ENCODE measurements at places on chromosomes 11 and 22.

DNA sequence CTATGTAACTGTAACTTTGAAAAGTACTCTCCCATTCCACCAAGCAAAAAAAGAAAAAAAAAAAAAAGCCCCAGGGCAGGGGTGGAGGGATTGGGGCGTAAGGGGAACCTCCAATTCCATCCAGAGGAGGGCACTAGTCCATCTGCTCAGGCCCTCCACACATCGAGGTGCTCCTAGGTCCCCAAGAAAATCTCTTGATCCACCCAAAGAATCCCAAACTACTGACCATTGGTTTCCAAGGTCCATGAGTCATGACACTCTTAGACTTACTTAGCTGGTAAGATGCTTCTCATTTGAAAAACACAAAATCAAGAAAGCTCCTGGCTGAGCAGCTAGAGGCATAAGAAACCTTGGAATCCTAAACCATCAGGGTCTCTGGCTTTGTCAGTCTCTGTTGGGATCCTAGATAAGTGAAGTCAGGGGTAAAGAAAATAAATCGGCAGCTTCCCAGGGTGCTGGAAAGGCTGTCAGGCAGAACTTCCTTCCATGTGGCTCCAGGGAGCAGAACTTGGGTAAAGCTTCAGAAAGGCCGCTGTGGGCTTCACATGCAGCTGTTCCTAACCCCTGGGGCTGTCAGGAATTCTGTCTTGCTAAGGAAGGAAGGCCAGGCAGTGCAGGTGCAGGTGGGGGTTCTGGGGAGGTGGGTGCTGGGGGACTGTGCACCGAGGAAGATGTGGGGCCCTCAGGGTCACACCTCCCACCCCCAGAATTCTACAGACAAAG, 49.4 kb upstream of the ADA2 start:
- DNase-seq = no peak

GRCh38 chr11:100141201-100141600, 545.9 kb upstream of the ARHGAP42 start:
- no peak for DNase-seq

GRCh38 chr11:65121447-65121864, 478 bp downstream of the FAU start:
- DNase-seq = no peak

DNA sequence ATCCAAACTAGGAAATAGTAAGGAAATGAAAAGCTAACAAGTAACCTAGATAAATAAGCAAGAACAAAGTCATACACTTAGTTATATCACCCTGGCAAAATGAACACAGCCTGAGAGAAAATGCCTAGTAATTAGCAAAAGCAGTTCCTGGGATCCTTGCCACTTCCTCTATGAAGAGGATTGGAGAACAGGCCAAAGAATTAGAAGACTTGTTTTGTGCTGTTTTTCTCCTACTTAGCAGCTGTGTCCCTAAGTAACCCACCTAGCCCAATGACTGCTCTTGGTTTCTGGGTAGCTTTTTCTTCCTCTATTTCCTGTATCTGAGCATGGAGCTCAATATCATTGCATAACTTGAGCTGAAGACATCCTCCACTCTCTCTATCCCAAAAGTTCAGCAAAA, 713.9 kb downstream of the ETS1 start:
- peak; percentile 39 for DNase-seq

- peak; percentile 34 for DNase-seq
Observed at GRCh38 chr11:5476186-5476819, 12.2 kb upstream of the OR52D1 start.

GRCh38 chr11:121071846-121072450, 29.1 kb upstream of the TECTA start:
- DNase-seq = no peak

DNA sequence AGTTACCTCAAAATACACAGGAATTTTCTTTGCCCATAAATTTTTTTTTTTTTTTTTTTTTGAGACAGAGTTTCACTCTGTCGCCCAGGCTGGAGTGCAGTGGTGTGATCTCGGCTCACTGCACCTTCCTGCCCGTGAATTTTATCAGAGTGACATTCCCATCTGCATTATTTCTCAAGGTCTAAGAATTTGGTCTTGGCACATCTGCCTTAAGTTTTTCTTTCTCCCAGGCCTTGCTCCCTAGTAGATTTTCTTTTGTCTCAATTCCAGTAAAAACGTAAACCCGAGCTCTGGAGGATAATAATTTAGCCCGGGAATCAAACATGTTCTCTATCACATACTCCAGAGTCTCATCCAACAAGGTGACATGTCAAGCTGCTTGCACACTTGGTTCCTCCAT, 12.4 kb downstream of the TRIM6 start:
- no peak for DNase-seq

- no peak for DNase-seq
Observed at GRCh38 chr11:69920345-69921127, 101.3 kb upstream of the FGF3 start.

Measured in NCI-H1105 treated with DMSO at 0.1 percent for 48 hours (cell line).